Natural killer cell treated with Interleukin-12 subunit alpha and Interleukin-12 subunit beta and Interleukin-15 and Interleukin-18, amount 100 ng/mL, for 72 hours (primary cell): ENCODE measurements at places on chromosomes 3 and 15. TPM values are rescaled to one million over a fixed set of nuclear protein-coding genes. Genes with fewer than 3 reads are reported as not detected.

DNA sequence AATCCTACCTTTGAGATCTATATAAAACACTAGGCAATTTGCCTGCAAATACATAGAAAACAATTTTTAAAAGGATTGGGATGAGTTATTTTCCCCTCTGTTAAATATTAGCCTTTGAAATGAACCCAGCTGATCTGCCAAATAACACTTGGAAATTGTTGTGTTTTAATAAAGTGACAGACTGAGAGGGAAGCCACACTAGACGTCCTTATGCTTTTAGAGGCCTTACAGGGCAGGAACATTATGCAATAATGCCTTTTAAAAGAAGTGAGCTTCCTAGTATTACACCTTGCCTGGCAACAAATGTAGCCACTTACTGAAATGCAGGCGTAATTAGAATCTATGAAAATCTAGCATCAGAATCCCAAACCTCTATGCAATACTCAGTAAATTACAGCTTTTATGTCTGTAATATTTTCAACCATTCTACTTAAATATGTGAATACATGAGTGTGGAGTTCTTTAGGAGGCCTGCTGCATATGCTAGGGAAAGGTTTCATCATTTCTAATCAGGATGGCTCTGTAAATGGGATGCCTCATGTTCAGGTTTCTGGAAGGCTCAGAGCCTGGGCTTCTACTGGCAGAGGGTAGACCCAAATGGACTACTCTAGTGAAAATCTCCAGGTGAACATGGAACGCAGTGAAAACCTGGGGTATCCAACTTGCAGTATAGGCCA lies 20.3 kb downstream of the AGTR1 start:
- no peak for DNase-seq
- no peaks in the 10 kb centered on the region for H3K36me3 ChIP-seq
- no peak overlapping the region for H3K4me3 ChIP-seq
- H3K27me3 ChIP-seq: no peaks in the 10 kb centered on the region

DNA sequence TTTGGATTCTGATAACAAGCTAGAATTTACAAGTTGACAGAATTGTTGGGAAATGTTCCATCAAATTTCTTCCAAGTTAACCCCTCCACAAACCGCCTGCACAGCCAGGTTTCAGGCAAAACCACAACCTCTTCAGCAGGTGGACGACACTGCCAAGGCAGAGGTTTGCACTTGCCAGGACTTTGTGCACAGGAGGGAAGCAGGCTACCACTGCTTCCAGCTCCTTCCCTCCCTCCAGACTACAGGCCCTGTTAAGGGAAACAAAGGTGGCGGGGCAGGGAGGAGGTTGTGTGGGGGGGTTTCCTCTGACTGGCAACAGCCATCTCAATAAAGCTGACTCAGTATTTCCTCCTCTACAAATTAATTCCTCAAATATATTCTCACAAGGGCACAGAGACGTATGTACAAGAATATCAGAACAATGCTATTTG lies 42.2 kb downstream of the TBC1D2B start:
- peak overlapping the region; percentile 72 for H3K4me3 ChIP-seq
- no peaks in the 10 kb centered on the region for H3K27me3 ChIP-seq
- no peak for DNase-seq
- H3K36me3 ChIP-seq: peaks cover 6% of the 10 kb centered on the region
- H3K27ac ChIP-seq: peak overlapping the region; percentile 79
- H3K4me1 ChIP-seq: peaks cover 55% of the 10 kb centered on the region

- no peak overlapping the region for H3K27ac ChIP-seq
- peaks cover 8% of the 10 kb centered on the region for H3K4me1 ChIP-seq
- H3K27me3 ChIP-seq: no peaks in the 10 kb centered on the region
Observed at GRCh38 chr15:29121369-29121656, 148.3 kb downstream of the NSMCE3 start.

DNA sequence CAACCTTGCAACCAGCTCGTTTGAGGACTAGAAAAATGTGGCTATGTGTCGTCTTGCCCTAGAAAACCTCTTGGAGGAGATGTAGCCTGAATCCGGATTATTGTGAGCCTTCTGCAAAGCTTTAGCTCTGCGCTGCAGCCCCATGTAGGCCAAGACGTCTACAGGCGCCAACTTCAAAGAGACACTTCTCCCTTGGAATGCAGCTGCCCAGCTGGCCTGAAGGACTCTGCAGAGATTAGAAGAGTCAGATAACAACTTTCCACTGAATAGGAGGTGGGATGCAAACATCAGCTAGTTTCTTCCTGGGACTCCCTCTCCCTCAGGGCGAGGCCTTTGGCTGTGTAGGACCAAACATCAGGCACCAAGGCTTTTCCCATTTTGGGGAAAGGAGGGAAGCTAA lies 356.5 kb upstream of the IL12A start:
- H3K4me1 ChIP-seq: no peaks in the 10 kb centered on the region
- no peak for DNase-seq
- no peak overlapping the region for H3K4me3 ChIP-seq
- no peaks in the 10 kb centered on the region for H3K36me3 ChIP-seq
- H3K27me3 ChIP-seq: no peaks in the 10 kb centered on the region

DNA sequence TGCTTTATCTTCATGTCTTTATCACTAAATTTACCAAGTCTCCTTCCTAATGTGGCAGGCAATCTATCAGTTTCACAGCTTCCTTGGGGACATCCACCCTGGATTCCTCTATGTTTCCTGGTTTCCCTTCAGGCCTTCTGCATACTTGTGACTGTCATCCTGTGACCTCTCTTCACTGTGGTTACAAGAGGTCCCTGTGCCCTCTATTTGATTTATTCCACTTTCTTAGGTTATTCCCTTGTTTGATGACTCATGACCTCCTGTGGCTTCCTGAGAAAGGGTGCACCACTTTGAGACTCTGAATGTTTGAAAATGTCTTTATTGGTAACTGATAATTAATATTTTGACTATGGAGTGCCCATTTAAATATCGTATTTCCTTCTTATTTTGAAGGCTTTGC lies 60.5 kb upstream of the KY start:
- no peaks in the 10 kb centered on the region for H3K4me1 ChIP-seq
- no peaks in the 10 kb centered on the region for H3K36me3 ChIP-seq
- DNase-seq: no peak
- no peaks in the 10 kb centered on the region for H3K27me3 ChIP-seq

DNA sequence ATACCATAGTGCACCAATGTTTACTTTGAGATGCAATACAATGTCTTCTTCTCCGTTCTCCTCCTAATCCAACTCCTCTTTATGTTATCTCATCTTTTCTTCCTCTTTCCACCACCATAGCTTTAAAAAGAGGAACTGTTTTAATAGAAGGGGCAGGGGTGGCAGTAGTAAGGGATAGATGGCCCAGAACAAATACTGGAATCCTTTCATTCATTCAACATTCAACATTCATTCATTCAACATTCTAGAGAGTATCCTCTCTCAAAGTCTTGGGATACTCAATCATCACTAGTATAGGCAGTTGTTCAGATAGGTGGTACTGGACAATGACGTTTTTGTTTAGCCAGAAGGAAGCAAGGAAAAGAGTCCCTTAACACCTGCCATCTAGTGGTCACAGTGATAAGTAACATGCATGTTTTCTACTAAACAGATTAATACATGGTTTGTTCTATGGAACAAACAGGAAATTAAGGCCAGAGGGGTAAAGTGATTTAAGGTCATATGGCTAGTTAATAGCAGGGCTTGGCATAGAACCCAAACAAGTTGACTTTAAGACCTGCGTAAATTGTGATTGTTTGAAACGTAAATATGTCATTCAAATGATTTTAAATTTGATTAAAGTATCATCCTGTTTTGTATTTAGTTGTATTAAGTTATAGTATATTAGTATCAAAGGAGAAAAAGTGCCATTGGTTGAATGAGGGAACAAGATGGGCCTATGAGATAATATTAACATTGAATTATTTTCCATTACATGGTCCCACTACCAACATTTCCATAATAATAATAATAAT lies 26.9 kb upstream of the EHHADH start:
- no peak overlapping the region for H3K4me3 ChIP-seq
- no peak for DNase-seq
- H3K27ac ChIP-seq: no peak overlapping the region
- peaks cover 19% of the 10 kb centered on the region for H3K36me3 ChIP-seq
- peaks cover 22% of the 10 kb centered on the region for H3K4me1 ChIP-seq

GRCh38 chr3:123621186-123621849 lies 36.5 kb upstream of the HACD2 start:
- H3K4me1 ChIP-seq: no peaks in the 10 kb centered on the region
- H3K27me3 ChIP-seq: no peaks in the 10 kb centered on the region
- H3K4me3 ChIP-seq: no peak overlapping the region
- no peak overlapping the region for H3K27ac ChIP-seq
- H3K36me3 ChIP-seq: no peaks in the 10 kb centered on the region

- no peak overlapping the region for H3K4me3 ChIP-seq
- no peak for DNase-seq
- no peaks in the 10 kb centered on the region for H3K36me3 ChIP-seq
- H3K27ac ChIP-seq: no peak overlapping the region
Observed at GRCh38 chr15:75622505-75622904, 3.0 kb downstream of the SNUPN start.

The CCR4 gene
- total RNA-seq: 12.1 TPM

The TF gene
- 0.98 TPM for total RNA-seq

The TRIM42 gene
- total RNA-seq: not detected
